ENCODE measurements at places on chromosomes 3 and 15.
A peak's percentile ranks its signal among the peaks of the same experiment; 100 is the strongest.

DNA sequence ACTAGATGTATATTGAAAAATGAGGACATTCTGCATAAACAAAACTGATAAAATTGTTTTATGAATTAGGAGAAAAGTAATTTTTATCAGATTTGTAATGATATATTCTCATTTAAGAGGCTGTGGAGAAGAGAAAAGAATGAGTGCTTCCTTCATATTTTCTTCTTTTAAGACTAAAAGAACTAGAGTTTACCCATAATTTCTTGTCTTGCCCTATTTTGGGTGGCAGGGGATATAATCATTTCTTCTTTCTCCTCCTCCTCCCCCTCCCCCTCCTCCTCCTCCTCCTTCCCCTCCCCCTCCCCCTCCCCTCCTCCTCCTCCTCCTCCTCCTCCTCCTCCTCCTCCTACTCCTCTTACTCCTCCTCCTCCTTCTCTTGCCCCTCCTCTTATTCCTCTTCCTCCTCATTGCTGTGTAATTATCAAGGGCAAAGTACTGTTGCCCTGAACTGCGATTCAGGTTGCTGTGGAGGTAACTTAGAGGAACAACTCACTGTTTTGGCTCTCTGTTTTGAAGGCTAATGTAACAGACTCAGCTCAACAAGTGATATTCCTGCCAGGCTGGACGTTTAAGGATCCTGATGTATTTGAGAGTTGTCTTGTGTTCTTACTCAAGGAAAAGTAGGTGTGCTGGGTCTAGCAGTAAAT, 555.4 kb downstream of the AGBL1 start:
- no peak for DNase-seq

- peak; percentile 2 for DNase-seq
These were observed 74.3 kb downstream of the GABRB3 start for GRCh38 chr15:26698555-26698954.

DNA sequence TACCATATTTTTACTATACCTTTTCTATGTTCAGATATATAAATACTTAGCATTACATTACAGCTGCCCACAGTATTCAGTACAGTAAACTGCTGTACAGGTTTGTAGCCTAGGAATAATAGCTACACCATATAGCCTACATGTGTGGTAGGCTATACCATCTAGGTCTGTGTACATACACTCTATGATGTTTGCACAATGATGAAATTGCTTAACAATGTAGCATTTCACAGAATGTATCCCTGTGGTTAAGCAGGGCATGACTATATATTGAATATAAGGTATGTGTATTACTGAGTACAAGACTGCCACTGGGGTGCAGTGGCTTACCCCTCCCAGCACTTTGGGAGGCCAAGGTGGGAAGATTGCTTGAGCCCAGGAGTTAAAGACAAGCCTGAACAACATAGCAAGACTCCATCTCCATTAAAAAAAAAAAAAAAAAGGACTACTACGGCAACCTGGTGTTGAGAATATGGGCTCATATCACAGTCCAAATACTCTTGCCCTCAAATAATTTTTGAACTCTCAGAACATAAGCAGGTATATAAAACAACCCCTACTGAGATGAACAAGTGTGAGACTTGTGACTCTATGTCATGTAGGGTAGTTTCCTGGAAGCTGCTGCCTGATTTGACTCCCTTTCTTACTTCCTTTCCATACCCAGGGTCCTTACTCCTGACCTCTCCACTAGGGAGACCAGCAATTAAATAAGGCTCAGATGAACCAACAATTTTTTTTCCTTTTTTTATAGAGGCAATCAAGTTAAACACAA, 4.8 kb downstream of the PPP1R14D start:
- DNase-seq: no peak

- DNase-seq: no peak
These were observed 915 bp downstream of the BCL2L10 start for GRCh38 chr15:52111517-52112202.

DNA sequence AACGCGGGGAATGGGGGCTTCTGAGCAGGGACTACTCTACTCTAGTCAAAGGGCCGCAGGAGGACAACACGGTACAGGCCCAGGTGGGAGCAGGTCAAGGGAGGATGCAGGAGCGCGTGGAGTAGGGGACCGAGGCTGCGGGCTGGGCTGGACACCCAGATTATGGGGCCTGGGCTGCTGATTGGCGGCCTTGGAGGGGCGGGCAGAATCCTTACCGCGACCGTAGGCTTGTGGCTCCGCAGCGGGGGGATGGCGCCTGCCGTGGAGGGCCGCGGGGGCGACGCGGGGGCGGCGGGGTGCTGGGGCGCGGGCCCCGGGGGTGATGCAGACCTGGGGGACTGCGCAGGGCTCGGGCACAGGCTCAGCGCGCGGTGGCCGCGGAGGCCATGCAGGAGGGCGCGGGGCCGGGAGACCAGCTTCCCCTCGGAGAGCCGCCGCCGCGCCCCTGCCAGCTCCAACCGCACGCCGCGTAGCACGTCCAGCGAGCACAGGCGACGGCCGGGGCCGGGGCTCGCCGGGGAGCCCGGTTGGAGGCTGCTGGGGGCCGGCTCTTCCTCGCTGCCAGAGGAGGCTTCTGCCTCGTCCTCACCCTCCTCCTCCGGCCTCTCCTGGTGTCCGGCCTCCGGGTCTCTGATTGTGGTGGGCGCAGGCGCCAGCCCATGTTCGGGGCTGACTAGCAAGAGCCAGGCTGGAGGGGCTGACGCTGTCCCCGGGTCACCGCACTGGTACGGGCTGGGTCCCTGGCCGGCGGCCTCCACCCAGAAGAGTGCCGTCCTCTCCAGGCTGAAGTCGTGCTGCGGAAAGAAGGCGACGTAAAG, 12.9 kb downstream of the UBAP1L start:
- no peak for DNase-seq

Data from NCI-H1694 (cell line).